ENCODE measurements at places on chromosomes 1 and 21.

DNA sequence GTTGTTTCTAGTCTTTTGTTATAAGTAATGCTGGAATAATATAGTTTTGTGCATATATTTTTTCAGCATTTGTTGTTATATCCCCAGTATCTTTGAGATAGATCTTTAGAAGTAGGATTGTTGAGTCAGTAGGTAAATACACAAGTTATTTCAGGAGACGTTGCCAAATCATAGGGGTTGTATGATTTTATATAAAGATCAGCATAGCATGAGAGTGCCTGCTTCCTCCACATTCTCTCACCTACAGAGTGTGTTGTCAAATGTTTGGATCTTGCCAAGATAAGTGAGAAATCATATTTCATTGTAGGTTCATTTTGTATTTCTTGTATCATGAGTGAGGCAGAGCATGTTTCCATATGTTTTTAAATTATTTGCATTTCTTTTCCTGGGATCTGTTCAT lies 24.6 kb downstream of the MIA3 start:
- no peak for DNase-seq

GRCh38 chr1:45325851-45326506 lies 716 bp upstream of the HPDL start:
- DNase-seq, result no peak

GRCh38 chr1:201983380-201983805 lies 945 bp downstream of the RNPEP start:
- no peak for DNase-seq

DNA sequence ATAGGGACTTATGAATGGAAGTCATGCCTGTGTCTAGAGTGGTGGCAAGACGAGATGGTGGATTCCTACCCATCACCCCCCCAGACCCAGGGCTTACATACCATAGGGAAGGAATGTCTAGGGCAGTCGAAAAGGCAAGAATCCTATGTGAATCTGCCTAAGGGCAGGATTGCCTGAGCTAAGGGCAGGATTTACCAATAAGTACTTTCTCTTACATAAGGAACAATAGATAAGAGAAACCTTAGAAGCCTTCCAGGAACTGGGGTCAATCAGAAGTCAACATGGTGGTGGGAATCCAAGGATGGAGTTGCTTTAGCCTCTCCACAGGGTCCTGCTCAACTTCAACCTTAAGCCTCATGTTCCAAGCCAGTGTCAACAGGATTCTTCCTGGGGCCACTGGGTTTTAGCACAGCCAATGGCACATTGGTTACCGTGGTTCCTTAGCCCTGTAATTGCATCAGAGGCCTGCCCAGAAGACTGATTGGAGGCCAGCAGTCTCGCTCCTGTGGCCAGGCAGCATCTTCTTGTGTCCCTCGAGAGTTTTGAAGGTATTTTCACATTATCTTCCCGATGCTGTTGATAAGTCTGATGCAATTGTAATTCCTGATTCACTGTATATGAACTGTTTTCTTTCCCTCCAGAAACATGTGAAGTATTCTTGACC lies 20.7 kb downstream of the BACE2 start:
- no peak for DNase-seq

GRCh38 chr21:35096959-35097358 lies 47.9 kb upstream of the RUNX1 start:
- no peak for DNase-seq

GRCh38 chr1:157115851-157116736 lies 16.5 kb upstream of the ETV3L start:
- DNase-seq, result no peak

- DNase-seq, result no peak
These were observed 159.6 kb upstream of the COL6A1 start for GRCh38 chr21:45821998-45822397.

DNA sequence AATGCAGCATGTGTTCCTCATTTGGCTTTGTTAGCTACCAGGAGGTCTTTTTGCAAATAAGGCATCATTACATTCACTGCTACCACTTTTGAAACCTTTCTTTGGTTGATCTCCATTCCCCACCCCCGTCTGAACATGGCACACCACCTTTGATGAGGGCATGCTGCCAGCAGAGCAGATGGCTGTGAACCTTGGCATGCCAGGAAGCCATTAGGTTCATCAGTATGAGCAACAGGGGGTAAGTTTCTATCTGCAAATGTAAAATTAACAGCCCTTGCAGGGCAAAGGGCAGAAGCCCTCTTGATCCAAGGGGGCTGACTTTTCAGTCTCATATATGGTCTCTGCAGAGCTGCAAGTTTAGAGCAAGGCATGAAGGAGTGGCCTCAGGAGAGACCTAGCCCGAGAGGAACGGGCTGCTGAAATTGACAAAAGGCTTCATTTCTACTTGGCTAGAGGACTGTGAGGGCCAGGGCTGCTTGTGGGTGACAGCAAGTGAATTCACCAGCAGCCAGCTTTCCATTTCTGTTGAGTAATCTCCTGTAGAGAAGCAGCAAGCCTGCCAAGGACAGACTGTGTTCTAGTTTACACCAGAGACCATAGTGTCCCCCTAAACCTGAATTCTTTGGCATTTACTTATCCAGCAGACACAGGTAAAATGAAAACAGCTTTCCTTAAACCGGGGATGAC lies 127.9 kb downstream of the ZNF326 start:
- DNase-seq, result no peak

DNA sequence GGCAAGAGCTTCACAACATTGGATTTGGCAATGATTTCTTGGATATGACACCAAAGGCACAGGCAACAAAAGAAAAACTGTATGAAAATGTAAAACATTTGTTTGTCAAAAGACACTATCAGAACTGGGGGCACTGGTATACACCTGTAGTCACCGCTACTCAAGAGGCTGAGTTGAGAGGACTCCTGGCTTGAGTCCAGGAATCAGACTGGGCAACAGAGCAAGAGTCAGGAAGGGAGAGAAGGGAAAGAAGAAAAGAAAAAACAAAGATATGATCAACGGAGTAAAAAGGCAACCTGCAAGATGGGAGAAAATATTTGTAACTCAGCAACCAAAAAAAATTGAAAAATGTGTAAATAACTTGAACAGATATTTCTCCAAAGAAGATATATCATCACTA lies 6.0 kb upstream of the TUT4 start:
- no peak for DNase-seq

DNA sequence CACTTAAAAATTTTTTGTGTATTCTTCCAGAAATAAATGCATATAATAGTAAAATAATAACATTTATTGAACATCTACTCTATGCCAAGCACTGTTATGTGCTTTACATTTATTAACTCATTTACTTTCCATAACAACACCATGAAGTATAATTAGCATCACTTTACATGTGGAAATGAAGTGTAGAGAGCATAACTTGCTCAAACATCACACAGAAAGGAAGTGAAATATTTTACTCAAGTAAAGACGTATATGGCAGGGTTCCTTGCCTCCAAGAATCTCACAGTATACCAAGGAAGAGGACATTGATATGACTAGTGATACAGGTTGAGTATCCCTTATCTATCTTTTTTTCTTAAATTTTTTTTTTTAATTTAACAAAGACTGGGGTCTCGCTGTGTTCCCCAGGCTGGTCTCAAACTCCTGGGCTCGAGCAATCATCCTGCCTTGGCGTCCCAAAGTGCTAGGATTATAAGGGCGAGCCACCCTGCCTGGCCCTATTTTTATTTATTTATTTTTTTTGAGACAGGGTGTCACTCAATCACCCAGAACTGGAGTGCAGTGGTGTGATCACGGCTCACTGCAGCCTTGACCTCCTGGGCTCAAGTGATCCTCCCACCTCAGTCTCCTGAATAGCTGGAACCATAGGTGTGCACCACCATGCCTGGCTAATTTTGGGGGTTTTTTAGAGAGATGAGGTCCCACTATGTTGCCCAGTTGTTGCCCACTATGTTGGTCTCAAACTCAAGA lies 7.7 kb upstream of the CLIC4 start:
- DNase-seq, result no peak

DNA sequence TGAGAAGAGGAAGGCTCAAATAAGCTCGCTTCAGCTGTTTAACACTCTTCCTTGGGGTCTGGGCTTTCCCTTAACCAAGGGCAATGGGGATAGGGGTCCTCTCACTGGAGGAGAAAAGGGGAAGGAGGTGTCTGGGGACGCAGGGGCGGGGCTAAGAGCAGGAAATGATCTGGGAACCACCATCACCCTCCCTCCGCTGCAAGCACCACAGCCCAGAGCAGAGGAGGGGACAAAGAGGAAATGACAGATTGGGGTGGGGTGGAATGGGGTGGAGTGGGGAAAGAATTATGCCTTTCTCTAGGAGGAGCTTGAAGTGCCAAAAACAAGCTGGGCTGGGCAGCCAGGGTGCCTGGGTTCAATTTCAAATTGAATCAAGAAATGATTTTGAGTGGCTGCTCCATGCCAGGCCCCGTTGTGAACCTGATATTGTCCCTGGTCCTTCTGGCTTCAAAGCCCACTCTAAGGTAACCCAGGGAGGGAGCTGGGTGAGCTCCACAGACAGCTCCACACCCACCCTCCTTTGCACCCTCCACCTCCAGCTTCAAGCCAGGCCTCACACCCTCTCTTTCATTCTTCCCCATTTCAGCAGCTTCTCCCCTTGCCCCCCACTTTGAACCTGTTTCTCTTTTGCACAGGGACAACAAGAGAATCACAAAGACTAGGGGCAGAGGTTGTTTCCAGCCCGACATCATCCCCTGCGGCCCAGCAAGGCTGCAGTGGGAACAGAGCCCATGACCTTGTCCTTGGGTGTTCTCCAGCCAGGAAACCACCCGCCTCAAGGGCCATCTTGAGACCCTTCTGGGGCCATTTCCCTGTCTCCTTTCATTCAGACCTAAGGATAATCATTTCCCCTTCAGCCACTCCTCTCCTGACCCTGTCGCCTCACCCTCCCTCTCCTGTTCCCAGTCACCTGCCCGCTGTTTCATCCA lies 1.1 kb downstream of the ARHGAP30 start:
- peak; percentile 59 for DNase-seq

DNA sequence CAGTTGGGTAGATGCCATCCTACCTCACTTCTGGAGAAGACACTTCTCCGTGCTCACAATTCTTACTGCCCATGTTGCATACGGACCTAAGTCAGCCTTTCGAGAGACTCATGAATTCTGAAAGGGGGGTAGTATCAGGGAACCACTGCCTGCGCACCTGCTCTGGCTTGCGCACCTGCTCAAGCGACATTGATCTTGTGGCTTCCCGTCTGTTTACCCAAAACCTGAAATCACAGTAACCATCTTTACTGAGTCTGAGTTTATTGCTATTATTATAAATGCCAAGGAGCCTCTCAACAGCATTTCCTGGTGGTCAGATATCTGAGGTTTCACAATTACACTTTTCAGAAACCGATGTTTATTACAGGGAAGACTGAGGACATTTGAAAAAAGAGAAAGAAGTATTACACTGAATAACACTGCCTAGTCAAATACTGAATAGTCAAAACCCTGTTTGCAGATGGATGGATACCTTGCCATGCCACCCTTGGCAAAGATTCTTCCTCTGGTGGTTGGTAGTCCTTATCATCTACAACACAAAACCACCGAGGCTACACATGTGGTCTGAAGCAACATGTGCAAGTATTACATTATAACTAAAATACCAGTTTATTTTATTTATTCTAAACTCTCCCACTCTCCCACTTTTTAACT lies 208.7 kb downstream of the SIPA1L2 start:
- DNase-seq, result no peak

DNA sequence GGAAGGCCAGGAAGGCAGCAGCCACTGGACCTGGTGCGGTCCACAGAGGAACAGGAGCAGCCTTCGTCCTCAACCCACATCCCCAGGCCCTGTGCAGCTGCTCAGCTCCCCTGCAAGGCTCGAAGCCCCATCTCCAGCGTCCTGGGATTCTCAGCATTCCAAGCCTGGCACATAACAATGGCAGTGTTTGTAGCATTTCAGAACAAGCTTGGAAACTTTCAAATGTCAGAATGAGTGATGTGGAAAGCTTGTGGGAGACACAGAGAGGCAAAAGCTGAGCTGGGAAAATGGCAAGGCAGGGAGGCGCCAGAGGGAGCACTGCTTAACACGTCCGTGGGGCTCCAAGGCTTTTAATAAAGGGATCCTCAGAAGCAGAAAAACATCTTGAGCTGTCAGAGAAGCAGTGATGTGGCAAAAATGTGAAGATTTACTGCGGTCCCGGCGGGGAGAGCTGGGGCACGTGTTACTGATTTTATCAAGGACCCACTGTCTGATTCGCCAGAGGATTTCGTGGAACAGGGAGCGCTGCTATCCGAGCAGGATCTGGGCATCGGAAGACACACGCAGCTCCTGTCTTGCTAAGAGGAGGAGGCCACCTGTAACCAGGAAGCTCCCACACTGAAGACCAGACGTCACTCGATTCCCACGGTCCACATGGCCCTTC lies 38.1 kb downstream of the TOMM20 start:
- no peak for DNase-seq
